Stimulated activated naive CD4-positive, alpha-beta T cell treated with Interleukin-2 at 50 U/mL for 16 hours (primary cell): ENCODE measurements at places on chromosomes 5 and 9.

DNA sequence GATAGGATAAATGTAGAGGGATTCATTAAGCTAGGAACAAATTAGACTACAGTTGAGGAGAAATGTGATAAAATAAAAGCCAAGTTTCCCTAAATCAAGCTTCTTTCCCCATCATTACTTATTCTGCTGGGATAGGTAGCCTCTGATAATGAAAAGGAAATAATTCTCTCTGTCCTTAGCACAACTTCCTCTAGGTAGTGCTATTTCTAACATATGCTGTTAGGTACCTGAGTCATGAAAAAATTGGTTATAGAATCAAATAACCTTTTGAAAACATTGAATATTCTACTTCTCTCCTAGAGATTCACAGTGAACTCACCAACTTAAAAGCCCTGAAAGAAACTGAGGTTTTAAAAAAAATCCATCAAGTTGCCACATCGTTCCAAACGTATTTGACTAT is 1793.1 kb downstream of the EFNA5 start:
- DNase-seq = no peak

DNA sequence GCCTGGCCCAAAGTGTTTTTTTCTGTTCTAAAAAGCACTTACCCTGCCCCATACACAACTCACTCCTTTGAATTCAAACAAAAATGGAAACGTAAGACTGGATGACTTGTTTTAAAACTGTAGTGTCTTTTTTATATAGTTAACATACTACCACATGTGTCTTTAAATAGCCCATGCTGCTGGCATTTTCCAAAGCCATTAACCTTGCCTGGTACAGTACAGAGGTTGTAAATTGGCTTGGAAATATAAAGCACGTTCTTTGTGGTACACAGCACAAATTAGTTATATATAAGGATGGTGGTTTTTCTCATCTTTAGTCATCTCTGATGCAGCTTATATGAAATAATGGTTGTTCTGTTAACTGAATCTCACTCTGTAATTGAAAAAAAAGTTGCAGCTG is 519.7 kb upstream of the ZNF608 start:
- no peak for DNase-seq

DNA sequence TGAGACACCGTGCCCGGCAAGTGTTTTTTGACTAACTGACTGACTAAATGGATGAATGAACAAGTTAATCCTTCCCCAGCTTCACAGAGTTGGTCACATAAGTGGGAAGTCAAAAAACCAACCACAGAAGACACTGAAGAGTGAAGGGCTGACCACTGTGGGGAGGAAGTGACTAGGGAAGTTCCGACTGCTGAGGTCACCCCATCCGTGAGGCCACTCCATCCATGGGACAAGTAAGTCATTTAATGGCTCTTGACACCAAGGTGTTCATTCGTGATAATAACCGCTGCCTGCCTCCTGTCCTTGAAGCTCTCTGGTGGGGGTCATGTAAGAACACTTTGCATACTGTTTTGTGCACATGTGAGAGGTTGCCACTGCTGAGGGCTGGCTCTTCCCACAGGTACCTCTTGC is 22.2 kb upstream of the CXCL14 start:
- DNase-seq = no peak

GRCh38 chr9:86730163-86730928 is 217.0 kb downstream of the GAS1 start:
- no peak for DNase-seq

DNA sequence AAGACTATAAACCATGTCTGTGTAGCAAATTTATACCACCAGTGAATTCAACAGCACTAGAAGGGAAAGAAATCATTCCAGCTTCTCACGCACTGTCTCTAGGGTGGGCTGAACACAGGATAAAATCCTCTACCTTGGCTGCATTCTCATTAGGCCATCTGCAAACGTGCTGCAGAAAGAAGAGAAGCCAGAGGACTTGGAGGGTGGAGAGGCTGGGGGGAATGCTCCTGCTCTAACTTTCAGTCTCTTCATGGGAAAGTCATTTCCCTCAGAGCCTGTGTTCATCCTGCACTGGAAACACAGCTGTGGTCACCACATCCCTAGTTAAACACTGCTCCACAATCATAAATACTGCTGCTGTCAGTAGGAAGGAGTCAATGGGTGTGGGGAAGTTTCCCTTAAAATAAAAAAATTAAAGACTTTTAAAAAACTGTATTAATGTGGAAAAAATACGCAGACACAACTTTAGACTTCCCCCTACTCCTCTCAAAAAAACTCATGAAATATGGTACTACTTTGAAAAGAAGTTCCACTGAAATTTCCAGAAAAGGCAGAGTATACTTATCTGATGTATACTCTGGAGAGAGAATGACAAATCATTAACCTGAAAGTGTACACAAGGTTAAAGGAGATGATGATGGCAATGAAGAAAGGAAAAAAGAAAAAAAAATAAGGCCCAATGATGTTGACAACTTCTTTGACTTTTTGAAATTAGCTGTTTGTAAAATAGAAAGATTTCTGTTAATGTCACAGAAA is 46.8 kb downstream of the LHFPL2 start:
- no peak for DNase-seq

GRCh38 chr9:27440888-27441740 is 83.0 kb upstream of the IFNK start:
- DNase-seq = no peak

DNA sequence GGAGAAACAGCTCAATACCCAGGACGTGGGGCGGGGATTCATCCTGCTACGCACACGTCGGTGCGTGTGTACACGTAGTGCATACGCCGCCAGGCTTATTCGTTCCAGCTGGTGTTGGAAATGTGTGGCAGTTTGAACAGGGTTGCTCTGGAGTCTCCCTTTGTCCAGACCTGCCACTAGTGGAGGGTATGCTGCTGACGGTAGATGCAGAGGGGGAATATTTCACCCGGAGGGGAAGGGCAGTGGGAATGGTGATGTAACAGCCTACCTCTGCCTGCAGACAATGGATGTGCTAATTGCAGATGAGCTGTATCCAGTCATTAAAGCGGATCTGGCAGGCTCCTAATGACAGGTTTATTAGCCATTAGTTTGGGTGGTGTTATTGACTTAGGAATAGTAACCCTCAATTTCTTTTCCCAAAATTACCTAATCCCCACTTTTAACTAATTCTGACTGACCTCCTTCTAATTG is 142.7 kb downstream of the PAX5 start:
- no peak for DNase-seq

DNA sequence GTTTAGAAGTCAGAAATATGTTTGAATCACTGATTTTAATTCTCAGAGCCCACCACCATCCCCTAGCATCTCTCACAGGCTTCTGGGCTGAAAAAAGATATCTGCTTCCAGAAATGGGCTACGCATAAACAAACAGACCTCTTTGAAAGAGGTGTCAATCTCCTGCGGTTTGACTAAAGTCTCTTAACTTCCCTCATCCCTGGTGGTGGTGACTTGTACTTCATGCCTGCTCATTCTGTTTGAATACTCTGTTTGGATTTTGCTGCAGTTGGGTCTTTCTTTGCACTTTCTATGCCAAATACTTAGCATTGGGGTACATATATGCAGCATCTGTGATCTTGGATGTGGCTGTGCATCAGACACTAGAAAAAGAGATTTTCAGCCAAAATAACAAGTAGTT is 157.2 kb upstream of the ATP10B start:
- DNase-seq = no peak

DNA sequence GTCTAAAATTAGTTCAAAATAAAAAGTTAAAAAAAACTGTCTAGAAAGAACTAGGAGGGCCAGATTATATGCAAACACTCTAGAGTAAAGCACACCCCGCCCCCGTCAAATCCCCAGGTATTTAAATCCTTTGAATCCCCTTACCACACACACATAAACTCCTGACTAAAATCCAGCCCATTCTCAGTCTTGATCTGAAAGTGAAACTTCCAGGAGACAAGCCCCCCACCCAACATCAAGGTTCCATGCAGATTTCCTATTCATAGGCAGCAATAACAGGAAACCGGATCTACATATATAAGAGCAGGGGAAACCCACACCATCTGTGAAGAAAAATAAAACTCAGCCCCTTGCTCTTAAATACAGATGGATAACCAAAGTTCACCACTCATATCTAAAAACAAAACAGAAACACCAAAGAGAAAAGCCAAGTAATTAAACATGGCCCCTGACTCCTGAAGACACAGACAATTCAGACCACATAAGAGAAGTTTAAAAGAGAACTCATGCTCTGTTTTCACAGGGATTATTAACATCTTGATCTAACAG is 42.3 kb downstream of the MARCHF3 start:
- no peak for DNase-seq
